ENCODE measurements at places on chromosomes 2 and 18.

DNA sequence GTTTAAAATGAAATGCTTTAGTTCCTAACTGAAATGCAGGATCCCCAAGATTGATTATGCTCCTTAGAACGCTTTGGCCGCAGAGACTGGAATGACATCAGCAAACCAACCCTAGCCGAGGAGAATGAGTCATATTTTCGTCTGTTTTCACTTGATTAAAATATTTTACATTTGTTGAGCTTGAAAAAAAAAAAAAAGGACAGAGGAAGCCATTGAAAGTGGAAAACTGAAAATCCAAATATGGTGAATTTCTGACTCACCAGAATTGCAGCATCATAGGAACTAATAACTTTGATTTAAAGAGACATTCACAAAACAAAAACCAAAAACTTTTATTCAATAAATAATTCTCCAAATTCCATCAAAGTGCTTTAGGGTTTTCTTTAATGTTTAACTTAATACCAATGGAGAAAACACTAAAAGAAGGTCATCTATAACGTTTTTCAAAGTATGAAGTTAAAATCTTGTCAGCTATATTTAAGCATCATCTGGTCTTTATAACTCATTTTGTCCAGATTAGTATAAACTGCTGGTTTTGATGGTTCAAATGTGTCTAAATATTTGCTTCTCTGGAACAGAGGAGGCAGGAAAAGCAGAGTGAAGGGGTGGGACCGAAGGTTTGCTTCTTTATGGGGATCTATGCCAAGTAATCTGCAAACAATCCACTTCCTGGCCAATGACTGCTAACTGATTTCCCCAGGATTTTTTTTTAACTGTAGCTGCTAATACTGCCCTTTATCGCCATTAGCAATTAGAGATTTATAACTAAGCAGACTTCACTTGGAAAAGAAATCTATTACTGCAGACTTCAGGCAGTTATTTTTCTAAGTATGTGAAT, 30.9 kb upstream of the COL5A2 start:
- DNase-seq: no peak

DNA sequence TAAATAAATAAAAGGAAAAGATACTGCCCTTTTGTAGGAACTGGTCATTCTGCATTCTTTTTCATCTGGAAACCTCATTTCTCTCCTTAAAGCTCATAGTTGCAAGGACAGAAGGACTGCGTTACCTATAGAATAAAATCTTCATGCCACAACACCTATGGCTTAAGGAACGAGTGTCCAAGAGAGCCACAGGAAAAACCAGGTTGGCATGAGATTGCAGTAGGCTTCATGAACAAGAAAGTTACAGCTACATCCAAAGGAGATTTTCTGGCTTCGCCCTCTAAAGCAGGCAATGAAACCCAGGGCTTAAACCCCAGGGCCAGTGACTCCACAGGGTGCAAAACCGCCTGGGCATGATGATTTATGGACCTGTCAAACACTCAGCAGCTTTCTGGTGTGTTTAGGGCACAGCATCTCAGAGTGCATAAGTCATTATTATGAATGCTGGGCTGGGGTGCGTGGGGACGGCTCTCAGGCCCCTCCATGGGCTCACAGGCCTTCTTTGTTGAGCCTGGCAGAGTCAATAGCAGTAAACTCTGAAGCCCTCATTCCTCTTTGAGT, 30.7 kb upstream of the PIEZO2 start:
- DNase-seq: no peak

- no peak for DNase-seq
Measured at GRCh38 chr2:55236992-55237543, 4.6 kb downstream of the RPS27A start.

- no peak for DNase-seq
Measured at GRCh38 chr2:43412114-43412753, 183.6 kb downstream of the THADA start.

DNA sequence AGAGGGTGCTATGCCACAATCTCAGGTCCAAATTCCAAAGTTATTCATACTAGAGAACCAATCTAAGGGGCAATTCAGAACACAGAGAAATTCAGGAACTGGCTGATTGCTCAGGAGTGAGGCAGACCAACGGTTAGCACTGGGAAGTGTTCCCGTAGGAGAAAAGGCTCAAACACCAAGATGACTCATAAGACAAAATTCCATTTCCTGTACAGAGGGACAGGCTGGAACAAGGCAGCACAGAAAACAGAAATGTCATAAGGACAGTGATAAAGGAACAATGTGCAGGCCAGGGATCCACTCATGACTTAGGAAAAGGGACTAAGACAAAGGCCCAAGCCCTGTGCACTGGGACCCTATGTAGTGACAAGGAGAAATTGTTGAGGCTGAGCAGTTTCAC, 54.2 kb downstream of the PDE1A start:
- no peak for DNase-seq

DNA sequence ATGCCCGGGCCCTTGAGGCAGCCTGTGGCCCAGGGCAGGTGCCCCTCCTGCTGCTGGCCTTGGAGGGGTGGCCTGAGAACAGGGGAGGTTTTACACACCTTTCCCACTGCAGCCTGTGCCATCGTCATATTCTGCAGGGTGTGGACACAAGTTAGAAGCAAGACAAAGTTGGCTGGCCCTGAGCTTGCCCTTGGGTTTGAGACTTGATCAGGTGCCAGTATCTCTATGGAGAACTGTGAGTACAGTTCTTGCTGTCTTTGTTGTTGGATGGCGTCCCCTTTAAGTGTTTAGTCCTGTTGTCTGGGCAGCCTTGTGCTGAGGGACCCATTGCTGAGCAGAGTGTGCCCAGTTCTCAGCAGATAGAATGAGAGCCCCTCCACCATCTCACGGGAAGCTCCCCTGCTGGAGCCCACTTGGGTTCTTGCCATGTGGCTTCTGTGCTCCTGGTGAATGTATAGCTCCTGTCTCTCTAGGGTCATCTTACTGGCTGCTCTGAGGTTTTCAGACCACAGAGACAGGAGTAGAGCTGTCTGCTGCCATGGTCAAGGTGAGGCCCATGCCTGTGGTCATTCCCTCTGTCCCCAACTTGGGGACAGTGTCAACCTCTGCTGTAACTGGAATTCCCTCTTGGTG, 115.9 kb downstream of the SH3RF3 start:
- no peak for DNase-seq

DNA sequence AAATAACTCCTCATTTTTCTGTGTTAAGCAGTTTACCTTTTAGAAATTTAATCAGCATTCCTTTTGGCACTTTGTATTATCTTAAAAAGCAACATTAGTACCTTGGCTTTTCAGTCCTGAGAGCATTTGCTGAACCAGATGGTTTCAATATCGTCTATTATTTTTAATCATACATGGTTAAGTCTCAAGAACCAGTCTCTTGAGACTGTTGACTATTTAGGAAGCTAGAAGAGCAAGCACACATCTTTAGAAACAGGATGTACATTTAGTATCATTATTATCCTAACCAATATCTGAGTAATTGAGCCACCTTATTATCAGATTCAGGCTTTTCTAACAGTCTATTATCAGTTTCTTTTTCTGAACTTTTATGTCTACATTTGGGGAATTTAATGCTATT, 28.2 kb upstream of the ZEB2 start:
- no peak for DNase-seq

- no peak for DNase-seq
Measured at GRCh38 chr2:70473101-70473722, 80.4 kb downstream of the TGFA start.

- DNase-seq: no peak
Measured at GRCh38 chr18:24414349-24415003, 12.0 kb upstream of the IMPACT start.

All from nephron progenitor cell (in vitro differentiated cells).